ENCODE measurements at places on chromosomes 1 and 21.

- DNase-seq: no peak
Measured at GRCh38 chr1:42940851-42941639, 17.6 kb downstream of the SLC2A1 start.

DNA sequence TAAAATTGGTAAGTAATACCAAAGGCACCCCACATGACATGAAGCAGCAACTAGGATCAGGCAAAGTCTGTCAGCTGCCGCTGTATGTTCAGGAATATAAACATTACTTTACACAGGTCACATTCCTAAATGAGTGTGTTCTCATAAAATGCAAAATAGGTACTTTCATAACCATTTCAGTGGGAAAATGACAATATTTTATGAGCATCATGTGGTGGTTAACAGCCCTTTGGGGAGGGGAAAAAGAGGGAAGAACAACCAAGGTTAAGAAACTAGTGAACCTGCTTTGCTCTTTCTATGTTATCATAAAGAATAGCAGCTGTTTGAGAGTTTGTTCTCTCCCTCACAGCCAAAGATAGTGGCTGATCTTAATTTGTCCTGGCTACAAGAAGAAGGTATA is 105.4 kb upstream of the LBR start:
- no peak for DNase-seq

DNA sequence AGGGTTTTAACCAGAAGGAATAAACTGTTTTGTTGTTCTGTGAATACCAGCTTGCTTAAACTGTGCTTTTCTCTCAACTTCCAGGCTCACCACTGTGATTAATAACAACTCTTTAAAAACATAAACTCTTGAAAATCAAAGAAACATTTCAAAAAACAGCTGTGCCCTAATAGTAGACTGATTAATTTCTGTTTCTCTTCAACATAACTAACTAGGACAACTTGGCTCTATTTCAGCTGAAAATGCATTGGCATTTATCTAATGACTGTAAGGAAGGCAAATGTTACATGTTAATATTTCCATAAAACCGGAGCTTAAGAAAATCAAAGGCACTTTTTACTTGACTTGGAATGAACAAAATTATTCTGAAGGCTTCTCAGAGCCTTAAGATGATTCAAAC is 656.1 kb upstream of the NEGR1 start:
- no peak for DNase-seq

- no peak for DNase-seq
Measured at GRCh38 chr1:5504364-5504740, 487.9 kb downstream of the NPHP4 start.

DNA sequence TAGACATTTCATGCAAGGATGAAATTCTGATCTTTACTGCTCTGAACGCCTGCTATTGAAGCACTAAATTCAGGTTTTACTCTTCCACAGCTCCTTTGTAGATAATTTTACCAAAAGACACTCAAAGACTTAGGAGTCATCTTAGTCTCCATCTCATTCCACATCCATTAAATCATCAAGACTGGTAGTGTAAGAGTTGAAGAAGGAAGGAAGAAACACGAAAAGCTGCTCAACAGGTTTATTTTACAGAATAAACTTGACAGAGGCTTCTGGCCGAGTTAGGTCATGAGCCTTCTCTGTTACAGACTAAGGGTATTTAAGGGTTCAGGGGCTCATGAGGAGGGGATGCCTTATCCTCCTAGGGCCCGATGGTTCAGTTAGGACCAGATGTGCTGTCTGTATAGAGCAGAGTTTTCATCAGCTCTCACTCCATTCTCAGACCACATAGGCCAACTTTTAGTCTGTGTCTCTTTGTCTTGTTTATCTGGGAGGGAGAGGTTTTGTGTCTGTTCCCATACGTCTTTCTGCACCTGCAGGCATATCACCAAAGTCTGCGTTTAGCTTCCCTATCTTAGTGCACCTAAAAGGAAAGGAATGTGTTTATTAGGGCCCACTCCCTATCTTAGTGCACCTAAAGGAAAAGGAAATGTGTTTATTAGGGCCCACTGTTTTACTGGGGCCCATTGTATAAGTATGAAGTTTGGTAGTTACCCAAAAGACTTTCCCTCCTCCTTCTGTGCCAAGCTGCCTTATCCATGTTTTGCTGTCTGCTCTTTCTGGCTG is 57.4 kb upstream of the RGS18 start:
- no peak for DNase-seq
